Upper lobe of right lung (tissue), 1 donor: ENCODE measurements at places on chromosomes 7 and 10. TPM values are rescaled to one million over a fixed set of nuclear protein-coding genes. Genes with fewer than 3 reads are reported as not detected.

TRIL gene
- total RNA-seq = 6.5 TPM

DNA sequence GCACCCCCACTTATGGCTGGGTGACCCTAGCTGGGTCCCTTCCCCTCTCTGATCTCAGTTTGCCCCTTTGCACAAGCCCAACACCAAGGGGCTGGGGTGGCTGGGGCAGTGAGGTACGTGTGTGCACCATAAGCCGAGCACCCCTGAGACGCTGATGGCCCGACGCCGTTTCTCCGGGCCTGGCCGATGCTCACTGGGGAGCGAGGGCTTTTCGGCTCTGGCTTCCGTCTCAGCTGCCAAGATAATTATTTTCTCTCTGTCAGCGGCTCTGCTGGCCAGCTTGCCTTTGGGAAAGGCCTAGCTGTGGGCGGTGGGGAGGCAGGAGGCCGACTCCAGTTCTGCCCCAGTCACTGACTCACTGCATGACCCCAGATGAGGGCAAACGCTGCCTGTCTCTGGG is 91.0 kb downstream of the ZMIZ1 start:
- peaks cover 29% of the 10 kb centered on the region for H3K36me3 ChIP-seq
- H3K27me3 ChIP-seq = no peaks in the 10 kb centered on the region
- DNase-seq = no peak
- H3K4me3 ChIP-seq = no peak overlapping the region
- peak overlapping the region; percentile 71 for H3K27ac ChIP-seq
- H3K4me1 ChIP-seq = peaks cover 67% of the 10 kb centered on the region

GRCh38 chr10:81843042-81843441 is 32.0 kb upstream of the NRG3 start:
- no peak overlapping the region for H3K4me3 ChIP-seq
- no peak overlapping the region for H3K27ac ChIP-seq
- no peaks in the 10 kb centered on the region for H3K27me3 ChIP-seq
- H3K36me3 ChIP-seq = no peaks in the 10 kb centered on the region
- no peak for DNase-seq

- DNase-seq = no peak
- H3K27ac ChIP-seq = peak overlapping the region; percentile 55
- H3K27me3 ChIP-seq = no peaks in the 10 kb centered on the region
Observed at GRCh38 chr10:104351061-104351702, 2.5 kb upstream of the CFAP58 start.
